Fibroblast of lung (primary cell): ENCODE measurements at places on chromosomes 16 and 17.

DNA sequence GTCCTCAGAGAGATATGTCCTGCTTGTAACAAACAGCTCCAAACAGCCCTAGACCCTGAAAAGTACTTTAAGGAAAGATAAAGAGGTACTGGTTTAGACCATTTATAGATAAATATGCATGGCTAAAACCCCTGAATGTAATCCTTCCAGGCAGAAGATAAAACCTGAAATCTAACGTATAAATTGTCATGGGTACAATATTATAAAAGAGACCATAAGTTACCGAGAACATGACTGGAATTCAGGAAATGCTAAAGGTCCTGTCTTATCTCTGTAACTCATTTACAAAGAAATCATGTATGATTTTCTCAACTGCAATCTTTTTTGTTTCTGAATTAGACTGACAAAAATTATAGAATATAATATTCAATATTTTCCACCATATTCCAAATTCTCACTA is 9.2 kb upstream of the KANSL1 start:
- no peak for DNase-seq

DNA sequence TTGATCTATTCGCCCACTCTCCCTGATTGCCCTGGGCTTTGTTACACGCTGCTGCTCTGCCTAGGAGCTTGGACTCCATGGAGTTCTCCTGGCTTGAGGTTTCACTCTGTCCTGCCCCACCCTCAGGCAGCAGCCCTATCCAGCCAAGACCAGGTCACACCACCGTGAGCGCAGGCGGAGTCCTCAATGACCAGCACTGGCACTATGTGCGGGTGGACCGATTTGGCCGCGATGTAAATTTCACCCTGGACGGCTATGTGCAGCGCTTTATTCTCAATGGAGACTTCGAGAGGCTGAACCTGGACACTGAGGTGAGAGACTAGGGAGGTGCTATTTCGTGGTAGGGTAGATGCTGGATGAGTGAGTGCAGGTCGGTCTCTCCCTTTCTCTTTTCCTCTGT is 3.5 kb downstream of the CNTNAP1 start:
- DNase-seq, result no peak

DNA sequence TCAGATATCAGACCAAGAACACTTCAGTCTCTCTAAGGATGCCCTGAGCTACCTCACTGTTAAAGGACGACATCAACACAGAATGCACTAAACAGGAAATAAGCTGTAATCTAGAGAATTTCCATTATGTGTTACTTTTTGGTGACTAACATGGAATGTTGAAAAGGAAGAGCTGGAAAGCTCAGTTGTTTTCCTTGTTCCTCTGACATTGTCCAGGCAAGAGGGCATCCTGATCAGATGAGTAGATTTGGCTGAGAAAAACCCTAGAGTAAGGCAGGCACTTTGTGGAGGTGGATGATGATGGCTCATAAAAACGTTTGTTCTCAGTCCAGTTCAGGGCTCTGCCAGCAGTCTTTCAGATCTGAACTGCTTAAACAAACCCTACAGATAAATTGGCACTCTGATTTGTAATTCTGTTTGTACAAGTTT is 34.0 kb downstream of the DGKE start:
- peak; percentile 30 for DNase-seq

DNA sequence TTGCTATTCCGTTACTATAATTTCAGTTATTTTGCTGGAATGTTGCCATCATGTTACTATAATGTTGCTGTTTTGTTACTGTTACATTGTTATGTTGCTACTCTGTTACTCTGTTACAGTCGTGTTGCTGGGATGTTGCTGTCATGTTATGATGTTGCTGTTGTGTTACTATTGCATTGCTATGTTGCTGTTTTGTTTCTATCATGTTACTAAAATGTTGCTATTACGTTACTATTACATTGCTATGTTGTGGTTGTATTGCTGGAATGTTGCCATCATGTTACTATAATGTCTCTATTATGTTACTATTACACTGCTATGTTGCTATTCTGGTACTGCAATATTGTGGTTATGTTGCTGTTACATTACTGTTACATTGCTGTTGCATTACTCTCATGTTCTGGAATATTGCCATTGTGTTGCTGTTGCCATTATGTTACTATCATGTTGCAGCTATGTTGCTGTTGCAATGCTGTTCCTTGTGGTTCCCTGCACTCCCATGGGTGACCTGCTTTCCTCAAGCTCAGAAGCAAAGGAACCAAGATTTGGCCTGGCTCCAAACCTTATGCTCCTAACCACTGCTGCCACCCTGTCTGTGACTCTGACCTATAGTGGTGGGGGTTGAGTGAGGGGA is 64.4 kb downstream of the ABCC6 start:
- peak; percentile 15 for DNase-seq

DNA sequence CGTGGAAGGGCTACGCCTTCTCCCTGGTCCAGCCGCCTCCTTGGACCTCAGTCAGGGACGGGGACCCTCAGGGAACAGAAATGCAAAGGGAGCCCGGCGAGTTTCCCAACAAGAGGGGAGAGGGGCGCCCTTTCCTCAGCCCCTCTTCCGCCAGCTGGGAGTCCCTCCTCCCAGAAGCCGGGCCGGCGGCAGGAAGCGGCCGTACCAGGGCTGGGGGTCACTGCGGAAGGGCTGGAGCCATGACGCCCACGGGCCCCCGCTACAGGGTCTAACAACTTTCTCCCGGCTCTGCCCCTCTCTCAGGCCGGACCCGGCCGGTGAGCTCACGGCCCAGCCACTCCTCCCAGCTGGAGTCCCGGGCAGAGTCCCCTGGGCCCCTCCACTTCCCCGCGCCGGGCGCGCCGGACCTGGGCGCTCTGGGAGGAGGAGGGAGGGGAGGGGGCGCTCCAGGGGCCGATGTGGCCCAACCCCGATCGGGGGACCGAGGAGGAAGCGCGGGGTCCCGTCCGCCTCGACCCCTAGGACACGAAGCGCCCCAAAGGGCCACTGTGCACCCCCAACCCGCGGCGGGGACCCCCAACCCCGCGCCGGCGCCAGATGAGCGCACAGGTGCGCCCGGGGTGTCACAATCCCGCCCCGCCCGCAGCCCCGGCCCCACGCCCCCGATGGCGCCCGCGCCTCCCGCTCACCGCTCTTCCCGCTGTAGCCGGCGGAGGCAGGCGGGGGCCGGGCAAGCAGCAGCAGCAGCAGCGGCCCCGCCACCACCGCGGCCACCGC is 578 bp downstream of the PGAP6 start:
- no peak for DNase-seq

DNA sequence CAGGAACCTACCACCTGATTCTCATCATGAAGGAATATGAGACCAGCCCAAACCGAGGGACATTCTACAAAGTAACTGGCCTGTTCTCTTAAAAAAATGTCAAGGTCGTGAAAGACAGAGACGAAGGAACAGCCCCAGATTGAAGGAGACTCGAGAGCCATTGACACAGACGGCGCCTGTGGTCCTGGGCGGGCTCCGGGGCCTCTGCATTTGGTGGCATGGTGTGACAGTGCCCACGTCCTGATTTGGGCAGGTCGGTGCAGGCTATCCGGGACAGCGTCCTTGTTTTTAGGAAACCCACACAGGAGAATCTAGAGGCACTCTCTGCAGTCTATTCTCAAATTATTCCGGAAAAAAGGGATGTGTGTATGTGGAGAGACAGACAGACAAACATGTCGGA is 64.1 kb downstream of the ADCY9 start:
- DNase-seq, result no peak

DNA sequence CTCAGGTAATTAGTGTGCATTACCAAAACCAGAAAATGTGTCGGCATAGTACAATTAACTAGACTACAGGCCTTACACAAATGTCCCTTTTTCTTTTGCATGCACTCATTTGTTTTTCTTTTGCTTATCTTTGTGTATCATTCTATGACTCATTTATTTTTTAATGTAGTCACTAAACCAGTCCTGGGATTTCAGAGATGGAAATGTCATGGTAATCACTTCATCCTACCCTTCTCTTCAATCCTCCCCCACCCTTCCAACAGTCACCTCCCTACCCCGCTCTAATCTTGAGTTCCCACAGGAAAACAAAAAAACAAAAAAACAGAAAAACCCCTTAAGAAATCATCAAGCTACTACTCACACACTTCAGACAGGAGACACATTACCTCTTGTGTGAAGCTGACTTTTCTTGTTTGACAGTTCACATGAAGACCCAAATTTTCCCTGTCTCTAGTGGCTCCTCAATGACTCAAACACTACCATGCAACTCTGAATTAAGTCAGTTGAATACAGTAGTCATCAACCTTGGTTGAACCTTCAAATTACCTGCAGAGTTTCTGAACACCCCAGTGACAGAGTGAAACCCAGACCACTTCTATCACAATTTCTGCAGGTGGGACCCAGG is 242.4 kb upstream of the SALL1 start:
- peak; percentile 53 for DNase-seq

GRCh38 chr17:8994319-8994718 is 27.0 kb upstream of the NTN1 start:
- peak; percentile 16 for DNase-seq

- DNase-seq, result peak; percentile 96
Measured at GRCh38 chr16:68823401-68824135, 19.8 kb upstream of the TANGO6 start.

GRCh38 chr16:67430977-67431774 is at the start of gene HSD11B2:
HSD11B2 (plus strand) TSS chr16:67431121; CDS start chr16:67431249, 128 bp downstream.
- DNase-seq, result peak; percentile 38

GRCh38 chr17:37318931-37319594 is 56.7 kb upstream of the C17orf78 start:
- no peak for DNase-seq

GRCh38 chr16:85515830-85516397 is 97.2 kb upstream of the GSE1 start:
- DNase-seq, result no peak

DNA sequence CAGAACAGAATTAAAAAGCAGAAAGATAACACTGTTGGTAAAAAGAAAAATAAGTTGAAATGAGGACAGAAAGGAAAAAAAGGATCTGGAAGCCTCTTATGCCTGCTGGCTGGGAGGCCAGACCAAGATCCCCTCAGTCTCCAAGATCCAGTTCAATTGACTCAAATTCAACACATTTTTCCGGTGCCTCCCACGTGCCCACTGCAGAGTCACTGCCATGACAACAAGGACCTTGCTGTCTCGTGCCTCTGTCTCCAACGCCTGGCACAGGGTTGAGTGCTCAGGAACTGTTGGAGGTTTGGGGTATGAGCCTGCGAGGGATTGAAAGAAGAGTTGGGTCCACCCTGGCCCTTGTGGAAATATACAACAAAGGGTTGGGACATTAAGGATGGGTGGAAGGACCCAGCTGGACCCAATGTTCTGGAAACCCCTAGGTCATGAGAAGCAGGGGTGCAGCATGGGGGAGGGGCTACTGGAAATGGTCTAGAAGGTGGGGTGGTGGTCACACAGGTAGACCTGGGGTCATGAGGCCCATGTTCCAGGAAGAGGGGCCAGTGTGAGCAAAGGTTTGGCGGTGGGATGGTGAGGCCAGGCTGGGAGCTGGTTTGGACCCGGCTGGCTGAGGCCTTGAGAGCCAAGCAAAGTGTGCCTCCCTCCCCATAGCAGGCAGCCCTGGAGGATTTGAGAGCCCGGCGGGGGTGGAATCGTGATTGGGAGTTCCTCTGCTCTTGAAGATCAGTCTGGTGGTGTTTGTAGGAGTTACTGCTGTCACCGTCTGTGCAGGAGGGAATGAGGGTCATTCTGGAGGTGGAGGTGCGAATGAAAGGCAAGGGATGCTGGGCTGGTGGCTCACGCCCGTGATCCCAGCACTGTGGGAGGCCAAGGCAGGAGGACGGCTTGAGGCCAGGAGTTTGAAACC is 1.3 kb downstream of the IL34 start:
- peak; percentile 15 for DNase-seq

GRCh38 chr16:67460168-67460567 is 20.8 kb downstream of the ATP6V0D1 start:
- no peak for DNase-seq

DNA sequence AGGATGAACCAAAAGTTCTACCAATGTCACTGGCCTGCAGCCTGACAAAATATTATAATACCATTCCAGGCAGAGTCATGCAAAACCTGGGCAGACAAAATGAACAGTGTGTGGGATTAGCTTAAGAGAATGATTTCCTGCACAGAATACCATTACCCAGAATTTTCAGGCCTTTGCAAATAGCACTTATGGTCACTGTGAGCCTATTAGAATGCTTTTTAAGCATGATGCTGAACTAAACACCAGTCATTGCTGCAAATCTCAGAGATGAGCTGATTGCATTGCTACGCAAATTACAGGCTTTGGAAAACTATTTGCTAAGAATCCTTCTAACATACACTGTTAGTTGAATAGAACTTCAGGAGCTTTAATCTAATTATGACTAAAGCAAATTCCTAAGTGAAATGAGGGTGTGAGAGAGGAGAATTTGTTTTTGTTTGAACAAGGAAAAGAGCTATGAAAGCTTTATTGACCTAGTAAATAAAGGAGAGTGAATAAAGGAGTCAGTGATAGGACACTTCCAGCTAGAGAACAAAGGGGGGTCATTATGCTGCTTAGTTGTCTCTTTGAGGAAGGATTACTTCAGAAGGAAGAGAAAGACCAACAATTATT is 398.8 kb downstream of the HS3ST3B1 start:
- DNase-seq, result no peak

GRCh38 chr16:50151322-50151721 is 1.8 kb upstream of the TENT4B start:
- no peak for DNase-seq

- peak; percentile 15 for DNase-seq
Measured at GRCh38 chr17:29004081-29004692, 1.6 kb downstream of the SEZ6 start.

DNA sequence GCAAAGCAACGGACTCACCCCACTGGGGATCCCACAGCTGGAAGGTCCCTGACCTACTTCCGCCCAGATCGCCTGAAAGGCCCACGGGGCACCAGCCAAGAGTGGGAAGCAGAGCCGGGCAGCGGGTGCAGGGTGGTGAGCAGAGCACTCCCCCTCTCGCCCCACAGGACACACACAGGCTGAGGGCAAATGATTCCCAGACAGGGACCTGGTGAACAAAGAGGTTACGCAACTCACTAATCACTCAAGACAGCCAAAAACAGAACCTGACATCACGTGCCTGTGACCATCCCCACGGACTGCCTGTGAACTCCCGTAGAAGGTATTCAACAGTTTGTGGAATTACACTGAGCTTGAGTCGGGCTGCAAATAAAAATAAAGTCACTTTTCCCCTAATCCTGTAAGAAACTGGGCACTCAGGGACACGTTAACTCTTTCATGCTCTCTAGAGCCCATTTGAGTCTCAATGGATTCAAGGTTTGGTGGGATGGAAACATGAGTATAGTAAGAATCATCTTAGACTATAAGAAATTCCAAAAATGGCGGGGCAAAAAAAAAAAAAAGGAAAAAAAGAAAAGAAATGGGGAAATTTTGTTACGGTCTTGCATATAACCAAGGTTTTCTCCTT is 396.1 kb downstream of the SOX9 start:
- no peak for DNase-seq
